ENCODE measurements at places on chromosomes 12 and 14. TPM values are rescaled to one million over a fixed set of nuclear protein-coding genes. Genes with fewer than 3 reads are reported as not detected.

- no peak for DNase-seq
These were observed 34.9 kb downstream of the GDF11 start for GRCh38 chr12:55777856-55778255.

DNA sequence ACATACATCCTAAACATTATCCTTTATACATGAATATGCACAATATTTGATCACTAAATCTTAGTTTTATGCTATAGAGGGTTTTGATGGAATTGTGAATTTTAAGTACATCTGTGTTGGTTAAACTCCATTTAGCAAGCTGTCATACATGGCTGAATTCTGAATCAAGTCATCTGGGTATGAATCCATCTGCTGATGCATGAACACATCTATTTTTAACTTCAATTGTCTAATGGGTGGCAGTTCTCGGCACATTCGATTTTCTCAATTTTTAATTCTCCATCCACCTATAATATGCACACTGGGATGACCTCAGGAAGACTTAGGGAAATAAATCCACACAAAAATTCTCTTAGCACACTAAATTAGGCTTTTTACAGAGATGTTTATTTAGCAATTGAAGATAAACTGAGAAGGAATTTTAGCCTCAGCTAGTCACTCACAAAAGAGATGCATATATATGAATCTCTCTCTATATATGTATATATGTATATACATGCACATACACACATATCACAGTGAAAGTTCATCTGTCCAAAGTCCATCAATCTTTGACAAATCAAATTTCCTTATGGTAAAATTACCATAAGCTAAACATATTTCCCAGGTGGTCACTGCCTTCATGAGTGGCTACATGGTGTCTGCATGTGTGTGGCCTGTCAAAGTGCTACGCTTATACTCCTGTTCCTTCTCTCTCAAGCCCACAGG is 44.5 kb upstream of the VPS33A start:
- no peak for DNase-seq

- no peak for DNase-seq
These were observed 1.0 kb downstream of the SOS2 start for GRCh38 chr14:50230401-50230700.

DNA sequence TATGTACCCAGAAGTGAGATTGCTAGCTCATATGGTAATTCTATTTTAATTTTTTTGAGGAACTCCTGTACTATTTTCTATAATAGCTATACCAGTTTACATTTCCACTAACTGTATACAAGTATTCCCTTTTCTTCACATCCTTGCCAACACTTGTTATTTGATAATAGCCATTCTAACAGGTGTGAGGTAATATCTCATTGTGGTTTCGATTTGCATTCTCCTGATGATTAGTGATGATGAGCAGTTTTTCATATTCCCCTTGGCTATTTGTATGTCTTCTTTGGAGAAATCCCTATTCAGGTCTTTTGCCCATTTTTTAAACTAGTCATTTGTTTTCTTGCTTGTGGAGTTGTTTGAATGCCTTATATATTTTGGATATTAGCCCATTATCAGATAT is 121.3 kb downstream of the BBS10 start:
- DNase-seq: no peak

Gene DPY19L2
- 30.3 TPM for polyA plus RNA-seq

Gene IQSEC3
- 5.7 TPM for polyA plus RNA-seq
